IMR-90 (cell line): ENCODE measurements at places on chromosomes 3 and 15. TPM values are rescaled to one million over a fixed set of nuclear protein-coding genes. Genes with fewer than 3 reads are reported as not detected.

The BCL6 gene
- polyA plus RNA-seq: 19.7 and 20.4 TPM in 2 replicates

The TRH gene
- polyA plus RNA-seq: not detected in 2 replicates

The GOLGA8M gene
- polyA plus RNA-seq: 0.24 TPM in 1 of 2 replicates, not detected in the other

The CLDN11 gene
- polyA plus RNA-seq: 307 and 318 TPM in 2 replicates

The GPR149 gene
- polyA plus RNA-seq: not detected in 2 replicates

The ZMYND10 gene
- polyA plus RNA-seq: 1.1 and 1.4 TPM in 2 replicates

GRCh38 chr3:72319194-72320094, 528.8 kb downstream of the SHQ1 start:
- peak; percentile 56 for DNase-seq

DNA sequence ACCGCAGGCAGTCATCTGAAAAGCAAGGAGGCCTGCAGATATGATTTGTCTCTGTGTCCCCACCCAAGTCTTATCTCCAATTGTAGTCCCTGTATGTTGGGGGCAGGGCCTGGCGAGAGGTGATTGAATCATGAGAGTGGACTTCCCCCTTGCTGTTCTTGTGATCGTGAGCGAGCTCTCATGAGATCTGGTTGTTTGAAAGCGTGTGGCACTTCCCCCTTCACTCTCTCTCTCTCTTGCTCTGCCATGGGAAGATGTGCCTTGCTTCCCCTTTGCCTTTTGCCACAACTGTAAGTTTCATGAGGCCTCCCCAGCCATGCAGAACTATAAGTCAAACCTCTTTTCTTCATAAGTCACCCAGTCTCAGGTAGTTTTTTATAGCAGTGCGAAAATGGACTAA, 83.3 kb downstream of the TMCO5A start:
- DNase-seq: no peak

DNA sequence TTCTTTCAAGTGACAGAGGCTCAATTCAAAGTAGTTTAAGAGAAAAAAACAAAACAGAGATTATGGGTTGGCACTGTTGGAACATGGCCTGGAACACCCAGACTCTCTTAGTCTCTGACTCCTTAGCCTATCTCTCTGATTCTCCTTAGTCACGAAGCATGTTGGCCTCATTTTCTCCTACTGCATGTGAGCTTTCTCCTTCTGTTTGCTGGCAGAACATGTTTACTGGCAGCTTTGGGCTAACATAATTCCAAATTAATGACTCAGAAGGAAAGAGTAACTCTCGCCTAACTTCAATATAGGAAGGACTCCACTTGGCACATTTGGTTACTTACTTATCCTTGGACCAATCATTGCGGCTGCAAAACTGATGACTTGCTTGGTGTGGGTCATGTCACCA, 21.7 kb upstream of the CCDC39 start:
- DNase-seq: no peak

DNA sequence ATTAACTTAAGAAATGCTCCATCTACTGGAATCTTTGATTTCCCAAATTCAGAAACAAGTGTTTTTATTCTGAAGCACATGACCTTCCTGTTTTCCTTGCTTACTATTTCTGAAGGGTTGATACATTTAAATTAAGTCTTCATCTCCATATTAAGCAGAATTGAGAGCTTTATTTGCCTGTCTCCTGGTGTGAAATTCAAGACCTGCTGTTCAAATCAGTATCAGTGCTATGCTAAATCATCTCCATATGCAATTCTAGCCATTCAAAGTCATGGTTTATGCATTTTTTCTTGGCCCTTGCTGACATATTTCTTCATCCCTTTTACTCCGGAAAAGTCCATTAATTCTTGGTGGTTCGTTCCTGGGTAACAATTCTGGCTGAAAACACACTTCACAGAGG, 195.4 kb downstream of the ATP8B4 start:
- DNase-seq: no peak

DNA sequence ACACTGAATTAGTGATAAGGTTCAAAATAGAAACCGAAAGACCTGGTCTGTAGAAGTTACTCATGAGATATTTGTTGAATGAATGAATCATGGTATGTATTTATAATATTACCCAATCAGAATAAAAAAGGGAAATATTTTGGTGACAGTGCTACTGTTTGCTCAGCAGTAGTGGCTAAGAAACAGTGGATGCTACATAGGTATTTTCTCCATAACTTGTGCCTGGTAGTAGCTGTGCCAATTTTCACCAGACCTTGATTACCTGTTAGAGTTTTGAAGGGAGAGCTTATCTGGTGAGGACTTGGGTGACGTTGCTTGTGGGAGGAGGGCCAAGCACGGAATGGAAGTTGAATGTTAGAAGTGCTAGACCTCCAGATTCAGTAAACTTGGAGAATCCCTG, 14.3 kb downstream of the LIMD1 start:
- DNase-seq: peak; percentile 83

GRCh38 chr3:106036696-106037095, 167.9 kb upstream of the CBLB start:
- DNase-seq: no peak

GRCh38 chr3:77298417-77298816, 258.5 kb downstream of the ROBO2 start:
- DNase-seq: peak; percentile 59

- DNase-seq: no peak
Observed at GRCh38 chr3:20608054-20608738, 422.2 kb upstream of the SGO1 start.

- DNase-seq: no peak
Observed at GRCh38 chr3:134447351-134447750, 38.4 kb downstream of the ANAPC13 start.

- peak; percentile 50 for DNase-seq
Observed at GRCh38 chr15:40100947-40101905, 7.5 kb downstream of the BMF start.

GRCh38 chr3:196292286-196292923, 4.9 kb upstream of the PCYT1A start:
- DNase-seq: no peak

GRCh38 chr3:40313975-40314860, 4.7 kb downstream of the EIF1B start:
- DNase-seq: no peak

DNA sequence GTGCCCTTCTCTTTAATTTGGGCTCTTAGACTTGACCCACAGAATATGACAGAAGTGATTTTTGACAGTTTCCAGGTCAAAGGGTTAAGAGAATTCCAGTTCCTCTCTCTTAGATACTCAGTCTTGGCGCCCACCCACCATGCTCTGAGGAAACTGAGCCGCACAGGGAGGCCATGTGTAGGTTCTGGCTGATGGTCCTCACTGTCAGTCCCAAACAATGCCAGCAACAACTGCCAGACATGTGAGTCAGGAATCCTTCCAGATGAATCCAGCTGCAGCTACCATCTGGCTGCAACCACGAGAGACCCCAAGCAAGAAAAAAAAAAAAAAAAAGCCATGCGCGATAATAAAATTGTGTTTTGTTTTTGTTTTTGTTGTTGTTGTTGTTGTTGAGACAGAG, 326.6 kb downstream of the MAGI1 start:
- peak; percentile 63 for DNase-seq

DNA sequence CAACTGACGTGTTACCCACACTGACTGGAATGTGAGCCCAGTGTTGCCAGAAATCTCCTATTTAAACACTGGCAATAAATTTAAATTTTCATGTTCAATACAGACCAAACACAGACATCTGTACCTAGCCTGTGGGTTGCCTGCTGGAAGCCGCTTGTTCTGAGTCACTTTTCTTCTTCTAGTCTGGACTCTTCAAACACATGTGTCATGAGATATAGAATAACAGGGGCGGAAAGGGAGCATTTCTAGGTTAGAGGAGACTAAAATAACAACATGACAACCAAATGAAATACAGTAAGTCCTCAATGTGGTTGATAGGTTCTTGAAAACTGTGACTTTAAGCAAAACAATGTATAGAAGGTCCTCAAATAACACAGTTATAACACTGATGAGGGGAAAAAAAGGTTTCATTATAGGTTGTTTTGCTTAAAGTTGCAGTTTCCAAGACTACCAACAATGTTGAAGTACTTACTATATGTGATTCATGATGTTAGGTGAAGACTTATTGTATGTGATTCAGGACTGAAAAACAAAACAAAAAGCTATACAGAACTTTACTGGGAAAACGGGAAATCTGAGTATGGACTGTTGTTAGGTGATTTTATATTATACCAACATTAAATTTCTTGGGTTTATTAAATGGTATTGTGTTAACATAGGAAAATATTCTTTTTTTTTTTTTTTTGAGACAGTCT, 63.1 kb downstream of the PRKAR2A start:
- DNase-seq: peak; percentile 88

GRCh38 chr3:3023111-3023745, 86.9 kb downstream of the IL5RA start:
- no peak for DNase-seq
